ENCODE measurements at places on chromosomes 11 and 22. TPM values are rescaled to one million over a fixed set of nuclear protein-coding genes. Genes with fewer than 3 reads are reported as not detected.

The C1QTNF5 gene
- 3.5 TPM for total RNA-seq

The OTOG gene
- total RNA-seq, result not detected

The CCDC73 gene
- total RNA-seq, result not detected

The DAGLA gene
- total RNA-seq, result 3.8 TPM

The NRXN2 gene
- total RNA-seq, result 0.55 TPM

The MISFA gene
- total RNA-seq, result 1.3 TPM

The IGSF9B gene
- total RNA-seq, result 0.50 TPM

The ACR gene
- not detected for total RNA-seq

The LRFN4 gene
- total RNA-seq, result 23.6 TPM

The OR8D4 gene
- not detected for total RNA-seq

The STK33 gene
- total RNA-seq, result 4.7 TPM

The SLC17A6 gene
- not detected for total RNA-seq

The CCDC15 gene
- total RNA-seq, result 6.4 TPM

The BATF2 gene
- total RNA-seq, result 0.50 TPM

The SPECC1L gene
- total RNA-seq, result 33.5 TPM

The LZTR1 gene
- 54.4 TPM for total RNA-seq

The TREH gene
- under 0.01 TPM for total RNA-seq

The PAMR1 gene
- 512 TPM for total RNA-seq

The GRAP2 gene
- total RNA-seq, result not detected

The KCNK4 gene
- total RNA-seq, result not detected

The RASGRP2 gene
- total RNA-seq, result 1.2 TPM

The THYN1 gene
- 93.5 TPM for total RNA-seq

The MRGPRX1 gene
- total RNA-seq, result not detected

The VPREB1 gene
- total RNA-seq, result not detected

The PATE2 gene
- total RNA-seq, result 0.22 TPM

The TMPRSS6 gene
- not detected for total RNA-seq

The PHLDB1 gene
- 50.1 TPM for total RNA-seq

The CHEK1 gene
- 61.2 TPM for total RNA-seq

The IFITM10 gene
- total RNA-seq, result 0.89 TPM

All from uterine smooth muscle cell (primary cell).